ENCODE measurements at places on chromosomes 4 and X. TPM values are rescaled to one million over a fixed set of nuclear protein-coding genes. Genes with fewer than 3 reads are reported as not detected.

DNA sequence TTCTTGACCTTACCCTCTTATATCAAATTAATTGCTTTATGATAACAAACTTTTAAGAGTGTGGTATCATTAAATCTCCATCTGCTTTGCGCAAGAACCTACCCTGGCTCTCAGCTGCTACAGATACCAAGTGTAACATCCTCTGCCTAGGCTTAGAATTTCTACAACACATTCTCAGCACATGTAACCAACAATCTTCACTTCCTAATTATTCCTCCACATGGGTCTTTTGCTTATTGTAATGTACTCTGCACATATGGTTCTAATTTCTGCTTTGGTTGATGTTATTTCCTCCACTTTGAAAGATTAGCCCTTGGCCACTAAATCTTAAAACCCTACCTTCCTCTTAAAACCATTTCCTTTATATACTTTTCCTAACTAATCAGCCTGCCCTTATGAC is 242.4 kb downstream of the ARHGAP24 start:
- no peak for DNase-seq

DNA sequence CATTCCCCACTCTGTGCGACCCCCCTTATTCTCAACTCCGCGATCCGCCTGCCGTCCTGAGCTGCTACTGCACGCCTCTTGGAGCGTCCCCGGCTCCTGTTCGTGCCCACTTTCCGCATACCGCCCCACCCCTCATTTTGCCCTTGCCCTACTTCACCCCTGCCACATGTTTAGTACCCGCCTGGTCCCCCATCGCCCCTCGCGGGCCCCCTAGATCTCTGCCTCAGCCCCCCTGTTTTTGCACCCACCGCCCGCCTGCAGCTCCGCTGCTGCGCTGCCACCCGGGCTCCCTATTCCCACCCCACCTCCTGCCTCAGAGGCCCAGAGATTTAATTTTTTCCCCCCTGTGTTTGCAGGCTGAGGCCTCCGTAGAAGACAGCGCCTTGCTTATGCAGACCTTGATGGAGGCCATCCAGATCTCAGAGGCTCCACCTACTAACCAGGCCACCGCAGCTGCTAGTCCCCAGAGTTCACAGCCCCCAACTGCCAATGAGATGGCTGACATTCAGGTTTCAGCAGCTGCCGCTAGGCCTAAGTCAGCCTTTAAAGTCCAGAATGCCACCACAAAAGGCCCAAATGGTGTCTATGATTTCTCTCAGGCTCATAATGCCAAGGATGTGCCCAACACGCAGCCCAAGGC is 1.4 kb downstream of the MAGED1 start:
- no peak for DNase-seq

GRCh38 chrX:11611965-11612364 is 53.8 kb downstream of the ARHGAP6 start:
- no peak for DNase-seq

GRCh38 chrX:8037593-8038348 is 110.6 kb upstream of the PNPLA4 start:
- DNase-seq = no peak

- DNase-seq = no peak
Measured at GRCh38 chrX:3549411-3549911, 164.0 kb downstream of the PRKX start.

GRCh38 chrX:119516157-119516702 is 48.0 kb downstream of the SLC25A5 start:
- no peak for DNase-seq

DNA sequence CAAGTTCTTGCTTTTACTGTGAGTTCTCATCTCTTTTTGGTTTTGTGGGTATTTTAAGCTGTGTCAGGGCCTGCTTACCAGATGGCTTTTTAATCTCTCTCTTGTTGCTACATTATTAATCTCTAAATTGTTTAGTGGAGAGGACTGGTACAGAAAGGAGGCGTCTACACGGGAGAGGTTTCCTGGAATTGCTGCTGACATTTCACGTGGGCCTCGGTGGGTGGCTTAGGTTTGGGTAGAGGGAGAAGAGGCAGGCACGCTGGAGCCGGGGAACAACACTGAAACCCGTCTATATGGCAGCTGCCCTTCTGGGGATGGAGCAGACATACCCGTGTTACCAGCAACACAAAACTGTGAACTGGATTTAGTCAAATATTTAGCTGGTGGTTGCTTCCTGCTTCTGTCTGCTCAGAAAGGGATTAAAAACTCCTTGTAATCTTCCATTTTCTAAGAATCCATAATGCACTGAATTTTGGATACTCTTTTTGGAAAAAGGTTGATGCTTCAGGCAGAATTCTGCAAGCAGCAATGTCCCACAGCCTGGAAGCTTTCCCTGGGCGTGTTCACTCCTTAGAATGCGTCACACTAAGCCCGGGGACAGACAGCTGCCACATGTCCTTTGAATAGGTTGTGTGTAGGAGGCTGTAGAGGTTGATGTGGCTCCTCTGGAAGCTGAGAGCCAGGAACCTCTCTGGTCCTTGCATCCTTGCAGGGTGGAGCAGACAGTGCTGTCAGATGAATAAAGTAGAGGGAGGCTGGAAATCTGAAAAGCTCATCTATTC is 199.8 kb upstream of the GATB start:
- DNase-seq = no peak

- DNase-seq = no peak
Measured at GRCh38 chr4:153522802-153523094, 56.6 kb downstream of the TMEM131L start.

GRCh38 chr4:71772592-71772991 is 11.3 kb downstream of the GC start:
- DNase-seq = no peak

DNA sequence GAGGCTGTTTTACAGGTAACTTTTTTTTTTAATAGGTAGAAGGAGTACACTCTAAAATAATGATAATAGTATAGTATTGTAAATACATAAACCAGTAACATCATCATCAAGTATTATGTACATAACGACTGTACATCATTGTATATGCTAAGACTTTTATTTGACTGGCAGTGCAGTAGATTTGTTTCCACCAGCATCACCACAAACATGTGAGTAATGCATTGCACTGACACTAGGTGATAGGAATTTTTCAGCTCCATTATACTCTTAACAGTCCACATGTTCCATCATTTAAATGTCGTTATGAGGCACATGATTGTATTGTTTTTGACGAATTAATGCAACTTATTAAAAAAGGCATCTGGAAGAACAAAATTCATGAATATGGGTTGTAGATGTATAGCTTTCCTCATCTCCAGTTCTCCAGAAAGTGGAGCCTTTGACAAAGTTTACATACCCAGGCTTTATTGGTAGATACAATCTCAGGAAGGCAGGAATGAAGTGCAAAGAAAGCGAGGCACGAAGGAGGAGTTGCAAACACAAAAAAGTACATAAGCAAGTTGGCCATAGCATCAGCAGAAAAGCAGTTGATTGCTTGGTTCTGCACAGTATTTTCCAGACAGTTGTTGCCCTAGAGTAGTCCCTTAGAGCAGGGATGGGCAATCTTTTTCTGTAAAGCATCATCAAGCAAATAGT is 336.9 kb upstream of the NR3C2 start:
- DNase-seq = no peak

DNA sequence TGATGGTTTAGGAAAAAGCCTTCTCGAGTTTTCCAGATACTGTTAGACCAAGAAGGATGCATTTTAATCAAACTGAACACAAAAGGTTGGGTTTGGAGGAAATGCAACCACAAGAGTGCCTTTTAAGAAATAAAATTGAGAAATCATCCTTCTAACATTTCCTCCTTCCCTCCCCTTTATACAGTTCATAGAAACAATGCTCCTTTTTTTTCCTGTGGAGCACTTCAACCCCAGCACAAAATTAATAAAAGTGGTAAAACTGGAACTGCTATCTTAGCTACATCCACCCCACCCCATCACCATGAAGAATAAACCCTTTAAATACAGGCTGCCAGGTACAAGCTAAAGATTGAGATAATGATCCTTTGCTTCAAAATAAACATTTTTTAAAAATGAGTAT is 211.1 kb downstream of the RELL1 start:
- no peak for DNase-seq

GRCh38 chr4:156635051-156635450 is 336.5 kb downstream of the PDGFC start:
- no peak for DNase-seq

Gene USP51
- total RNA-seq = 4.2 TPM

Gene MAGEC3
- not detected for total RNA-seq

Gene MAGEA9B
- total RNA-seq = not detected

Gene MAOA
- total RNA-seq = 159 TPM

Data from lower lobe of right lung (tissue), 2 donors.